ENCODE measurements at places on chromosomes 16 and 17. TPM values are rescaled to one million over a fixed set of nuclear protein-coding genes. Genes with fewer than 3 reads are reported as not detected.

Gene KRT31
- 0.87 TPM for total RNA-seq

Gene EVPL
- total RNA-seq: 0.16 TPM

Gene GPRC5B
- total RNA-seq: 102 TPM

Gene HS3ST4
- total RNA-seq: not detected

Gene NPIPB6
- total RNA-seq: not detected

Gene ENPP7
- not detected for total RNA-seq

Gene CD7
- 0.18 TPM for total RNA-seq

Gene ZFP3
- 7.7 TPM for total RNA-seq

Gene ITGB3
- total RNA-seq: 3.9 TPM

Gene GPR139
- total RNA-seq: not detected

Gene HIGD1B
- 6.9 TPM for total RNA-seq

Gene MPP2
- 0.42 TPM for total RNA-seq

Gene TEX14
- not detected for total RNA-seq

Gene APOBR
- 0.34 TPM for total RNA-seq

Gene CD300H
- total RNA-seq: not detected

Gene CHST5
- total RNA-seq: not detected

Gene C17orf67
- 0.20 TPM for total RNA-seq

Gene TMEM220
- 8.4 TPM for total RNA-seq

Gene C16orf89
- 9.3 TPM for total RNA-seq

Gene MAF
- 35.2 TPM for total RNA-seq

Gene FOXF1
- total RNA-seq: not detected

Gene EMC8
- total RNA-seq: 24.7 TPM

Gene PNMT
- 8.6 TPM for total RNA-seq
